ENCODE measurements at places on chromosomes 3 and 15. TPM values are rescaled to one million over a fixed set of nuclear protein-coding genes. Genes with fewer than 3 reads are reported as not detected.

The GPR62 gene
- total RNA-seq = not detected

The PLA2G4E gene
- total RNA-seq = not detected

The SKIL gene
- 124 TPM for total RNA-seq

The ITIH1 gene
- total RNA-seq = not detected

The HRH1 gene
- total RNA-seq = 19.0 TPM

The MORC1 gene
- total RNA-seq = 0.90 TPM

The SLC35G2 gene
- total RNA-seq = 10.1 TPM

The SCN11A gene
- total RNA-seq = 11.8 TPM

The IQCH gene
- 4.8 TPM for total RNA-seq

The PARP9 gene
- total RNA-seq = 30.1 TPM

The TNK2 gene
- total RNA-seq = 8.7 TPM

The SERPINI2 gene
- total RNA-seq = 3.9 TPM

The HCN4 gene
- total RNA-seq = not detected

The UROC1 gene
- not detected for total RNA-seq

The TTBK2 gene
- 20.5 TPM for total RNA-seq

The FSTL1 gene
- 1,313 TPM for total RNA-seq

The DUOXA2 gene
- 0.42 TPM for total RNA-seq

The ALS2CL gene
- 10.4 TPM for total RNA-seq

The RPLP1 gene
- 65.9 TPM for total RNA-seq

The PLA2G4D gene
- not detected for total RNA-seq

The HRG gene
- total RNA-seq = not detected

The DPPA2 gene
- total RNA-seq = not detected

The PRR23C gene
- not detected for total RNA-seq

The DHFR2 gene
- total RNA-seq = 9.5 TPM
